Iris pigment epithelial cell (primary cell): ENCODE measurements at places on chromosomes 11 and 22.

DNA sequence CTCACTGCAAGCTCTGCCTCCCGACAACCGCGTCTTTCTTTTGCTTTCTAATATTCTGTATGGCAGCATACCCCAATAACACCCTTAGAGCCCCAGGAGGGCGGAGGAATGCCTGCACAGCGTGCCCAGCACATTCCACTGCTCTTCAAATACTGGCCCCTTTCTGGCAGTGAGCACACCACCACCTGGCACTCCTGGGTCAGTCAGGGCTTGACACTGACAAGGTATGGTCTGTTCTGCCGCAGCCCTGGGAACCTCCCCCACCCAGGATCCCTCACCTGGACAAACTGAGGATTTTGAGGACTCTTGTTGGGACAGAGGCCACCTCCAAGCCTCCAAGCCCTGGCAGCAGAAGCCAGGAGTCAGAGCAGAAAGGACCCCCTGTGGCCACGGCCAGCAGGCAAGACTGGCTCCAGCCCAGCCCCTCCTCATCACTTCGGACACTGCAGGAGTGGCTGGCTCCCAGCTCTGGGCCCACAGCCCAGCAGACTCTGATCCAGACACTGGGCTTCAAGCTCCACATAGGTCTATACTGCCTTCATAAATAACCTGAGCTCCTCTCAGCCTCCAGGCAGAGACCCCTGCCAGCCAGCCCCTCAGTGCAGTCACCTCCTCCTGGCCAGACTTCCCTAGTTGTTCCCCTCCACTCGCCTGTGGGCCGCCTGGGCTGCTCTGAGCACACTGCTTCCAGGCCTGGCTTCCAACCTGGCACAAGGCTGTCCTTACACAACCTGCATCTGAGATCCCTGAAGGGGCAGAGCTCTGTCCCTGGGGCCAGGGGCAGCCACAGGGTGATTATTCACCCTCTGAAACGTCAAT is 14.5 kb downstream of the CARS1 start:
- no peak for DNase-seq

- no peak for DNase-seq
Observed at GRCh38 chr11:14819596-14819995, 72.4 kb downstream of the CYP2R1 start.

DNA sequence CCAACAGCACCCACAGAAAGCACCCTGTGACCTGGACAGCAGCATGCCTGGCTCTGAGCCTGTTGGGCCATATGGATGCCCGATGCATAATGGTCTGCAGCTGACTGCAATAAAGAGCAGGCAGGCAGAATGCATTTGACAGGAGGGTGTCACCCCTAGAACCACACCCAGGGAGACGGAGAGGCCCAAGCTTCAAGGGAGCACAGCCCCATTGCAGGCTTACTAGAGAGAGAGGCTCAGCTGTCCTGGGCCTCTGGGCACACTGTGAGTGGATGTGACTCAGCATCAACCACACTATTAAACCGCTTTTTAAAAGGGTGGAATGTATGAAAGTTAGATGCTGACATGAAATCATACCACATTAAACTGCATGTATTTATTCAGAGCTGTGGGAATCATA is 365.3 kb downstream of the CTTN start:
- no peak for DNase-seq

- no peak for DNase-seq
Observed at GRCh38 chr11:133712051-133712560, 133.2 kb downstream of the SPATA19 start.

GRCh38 chr11:12048936-12049790 is 40.7 kb upstream of the DKK3 start:
- peak; percentile 91 for DNase-seq

GRCh38 chr11:27039873-27040272 is 742 bp upstream of the BBOX1 start:
- peak; percentile 22 for DNase-seq

DNA sequence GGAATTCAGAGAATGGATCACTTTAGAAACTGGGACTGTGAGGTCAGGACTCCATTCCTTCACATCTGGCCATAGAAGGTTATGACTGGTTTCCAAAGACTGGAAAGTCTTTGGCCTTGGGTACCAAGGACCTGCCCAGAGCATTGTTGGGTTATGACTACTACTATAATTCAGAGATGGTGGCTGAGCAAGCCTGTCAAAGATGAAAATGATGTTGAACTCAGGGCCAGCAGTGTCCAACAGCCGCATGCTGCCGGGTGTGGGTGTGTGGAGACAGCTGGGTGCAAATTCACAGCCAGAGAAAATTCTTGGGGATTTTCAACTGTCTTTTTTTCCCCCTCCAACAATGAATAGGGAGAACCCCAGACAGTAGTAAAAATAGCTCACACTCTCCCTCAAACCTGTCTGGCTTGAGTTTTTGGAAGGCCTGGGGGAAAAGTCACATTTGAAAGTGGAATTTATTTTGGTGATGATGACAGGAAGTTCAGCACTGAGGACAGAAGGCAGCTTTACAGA is 166.8 kb upstream of the NCAM1 start:
- no peak for DNase-seq

- DNase-seq, result no peak
Observed at GRCh38 chr22:44458044-44459020, 39.7 kb downstream of the RTL6 start.

DNA sequence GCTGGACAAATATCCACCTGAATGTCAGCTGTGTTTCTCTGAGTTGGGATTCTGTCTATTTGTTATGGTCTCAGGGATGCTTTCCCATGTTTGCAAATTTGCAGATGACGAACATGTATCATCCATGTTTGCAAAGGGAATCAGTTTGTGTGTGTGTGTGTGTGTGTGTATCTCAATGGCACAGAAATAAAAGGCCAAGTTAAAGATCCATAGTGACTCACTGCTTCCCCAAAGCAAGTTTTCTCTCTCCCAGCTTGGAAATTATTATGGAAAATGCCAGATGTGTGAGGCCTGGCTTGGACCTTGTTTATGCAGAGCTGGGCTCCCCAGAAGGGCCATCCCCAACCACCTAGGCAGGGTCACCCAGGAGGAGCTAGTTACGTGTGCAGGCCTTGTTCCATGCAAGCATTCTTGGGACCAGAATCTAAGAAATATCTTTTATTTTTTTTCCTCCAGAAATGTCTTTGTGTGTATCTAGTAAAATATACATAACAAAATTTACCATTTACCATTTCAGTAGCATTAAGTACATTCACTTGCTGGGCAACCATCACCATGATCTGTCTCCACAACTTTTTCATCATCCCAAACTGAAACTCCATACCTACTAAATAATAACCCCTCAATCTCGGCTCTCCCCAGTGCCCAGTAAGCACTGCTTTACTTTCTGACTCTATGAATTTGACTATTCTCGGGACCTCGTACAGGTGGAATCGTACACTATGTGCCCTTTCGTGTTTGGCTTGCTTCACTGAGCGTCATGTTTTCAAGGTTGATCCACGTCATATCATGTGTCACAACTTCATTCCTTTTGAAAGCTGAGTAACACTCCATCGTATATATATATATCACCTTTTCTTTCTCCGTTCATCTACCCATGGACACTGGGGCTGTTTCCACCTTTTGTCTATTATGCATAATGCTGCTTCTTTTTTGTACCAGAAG is 56.6 kb upstream of the WNT7B start:
- no peak for DNase-seq

DNA sequence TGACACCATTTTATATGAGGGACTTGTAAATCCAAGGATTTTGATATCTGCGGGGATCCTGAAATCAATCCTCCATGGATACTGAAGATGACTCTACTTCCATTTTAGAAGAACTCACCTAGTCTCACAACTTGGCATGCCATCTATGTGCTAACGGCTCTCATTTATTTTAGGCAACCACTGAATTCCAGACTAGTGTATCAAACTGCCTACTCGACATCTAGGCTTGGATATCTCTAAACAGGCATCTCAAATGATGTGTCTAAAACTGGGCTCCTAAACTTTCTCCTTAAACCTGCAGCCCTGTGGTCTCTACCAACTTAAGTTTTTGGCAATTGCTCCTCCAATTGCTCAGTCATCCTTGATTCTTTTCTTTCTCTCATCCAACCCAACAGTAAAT is 31.2 kb upstream of the CLNS1A start:
- peak; percentile 59 for DNase-seq

DNA sequence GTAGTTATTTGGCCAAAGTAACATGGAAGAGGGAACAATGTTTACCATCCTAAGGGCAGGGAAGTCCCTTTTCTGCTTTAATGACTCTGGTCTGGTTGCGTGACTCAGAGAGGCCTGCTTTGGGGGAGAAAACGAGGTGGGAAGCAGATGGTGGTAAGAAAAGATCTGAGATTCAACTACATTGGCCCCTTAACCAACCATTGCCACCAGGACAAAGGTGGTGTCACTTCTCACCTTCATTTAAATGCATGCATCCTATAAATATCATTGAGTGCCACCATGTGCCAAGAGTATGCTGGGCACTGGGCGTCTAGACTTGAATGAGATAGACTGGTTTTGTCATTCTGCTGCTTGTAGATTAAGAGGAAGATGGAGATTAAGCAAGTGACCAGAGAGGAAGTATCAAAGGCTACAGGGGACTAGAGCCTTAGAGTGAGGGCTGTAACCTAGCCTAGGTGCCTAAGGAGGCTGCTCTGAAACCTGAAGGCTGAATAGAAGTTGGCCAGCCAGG is 3.6 kb upstream of the SORL1 start:
- DNase-seq, result no peak

DNA sequence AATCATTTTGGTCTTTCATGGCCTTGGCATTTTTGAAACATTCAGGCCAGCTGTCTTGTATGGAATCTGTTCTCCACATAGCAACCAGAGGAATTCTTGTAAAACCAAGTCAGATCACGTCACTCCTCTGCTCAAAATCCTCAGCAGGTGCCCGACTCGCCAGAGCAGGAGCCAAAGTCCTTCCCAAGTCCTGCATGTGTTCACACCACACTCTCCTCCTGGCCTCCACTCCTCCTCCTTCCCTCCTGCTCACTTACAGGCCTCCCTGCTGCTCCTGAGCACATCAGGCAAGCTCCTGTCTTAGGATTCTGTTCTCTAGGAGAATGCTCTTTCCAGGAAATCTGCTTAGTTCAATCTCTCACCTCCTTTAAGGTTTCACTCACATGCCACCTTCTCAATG is 6.9 kb upstream of the PSMC3 start:
- no peak for DNase-seq

DNA sequence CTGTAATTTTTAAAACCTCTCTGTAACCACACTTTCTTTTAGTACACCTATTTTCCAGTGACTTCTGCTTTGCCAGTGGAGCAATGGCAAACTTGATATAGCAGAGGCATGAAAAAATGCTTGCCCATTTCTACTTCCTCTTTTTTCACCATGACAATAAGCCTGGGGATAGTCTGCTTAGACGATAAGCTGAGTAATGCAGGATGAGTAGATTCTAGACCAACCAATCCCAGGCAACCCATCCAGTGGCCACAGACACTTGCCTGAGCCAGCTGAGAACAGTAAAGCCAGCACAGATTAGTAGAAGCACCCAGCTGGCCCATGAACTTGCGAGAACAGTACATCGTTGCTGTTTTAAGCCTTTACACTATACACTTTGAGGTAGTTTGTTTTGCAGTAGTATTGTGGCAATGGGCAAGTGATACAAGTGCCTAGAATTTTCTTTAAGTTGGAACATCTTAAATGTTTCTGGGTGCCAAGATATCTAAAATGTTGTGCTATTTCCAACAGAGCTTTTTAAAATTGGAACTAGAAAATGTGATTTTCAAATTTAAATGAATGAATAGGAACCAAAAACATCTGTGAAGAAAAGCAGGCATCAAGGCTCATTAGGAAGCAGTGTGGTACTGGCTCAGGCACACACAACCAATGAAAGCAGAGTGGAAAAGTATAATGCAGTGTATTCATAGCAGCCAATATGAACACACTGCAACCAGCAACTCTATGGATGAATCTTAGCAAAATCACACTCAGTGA is 37.7 kb downstream of the DDI1 start:
- DNase-seq, result peak; percentile 93

DNA sequence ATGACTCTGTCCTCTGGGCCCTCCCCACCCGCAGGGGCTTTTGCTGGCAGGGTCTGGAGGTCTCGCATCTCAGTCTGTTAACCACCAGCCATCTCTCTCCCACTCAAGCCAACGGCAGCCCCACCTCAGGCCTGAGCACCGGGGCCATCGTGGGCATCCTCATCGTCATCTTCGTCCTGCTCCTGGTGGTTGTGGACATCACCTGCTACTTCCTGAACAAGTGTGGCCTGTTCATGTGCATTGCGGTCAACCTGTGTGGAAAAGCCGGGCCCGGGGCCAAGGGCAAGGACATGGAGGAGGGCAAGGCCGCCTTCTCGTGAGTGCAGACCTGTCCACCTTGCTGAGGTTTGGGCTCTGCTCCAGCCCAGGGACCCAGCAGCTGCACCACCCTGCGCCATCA is 44.3 kb upstream of the TTC12 start:
- DNase-seq, result no peak

GRCh38 chr11:120121914-120122473 is 15.9 kb downstream of the TRIM29 start:
- no peak for DNase-seq

DNA sequence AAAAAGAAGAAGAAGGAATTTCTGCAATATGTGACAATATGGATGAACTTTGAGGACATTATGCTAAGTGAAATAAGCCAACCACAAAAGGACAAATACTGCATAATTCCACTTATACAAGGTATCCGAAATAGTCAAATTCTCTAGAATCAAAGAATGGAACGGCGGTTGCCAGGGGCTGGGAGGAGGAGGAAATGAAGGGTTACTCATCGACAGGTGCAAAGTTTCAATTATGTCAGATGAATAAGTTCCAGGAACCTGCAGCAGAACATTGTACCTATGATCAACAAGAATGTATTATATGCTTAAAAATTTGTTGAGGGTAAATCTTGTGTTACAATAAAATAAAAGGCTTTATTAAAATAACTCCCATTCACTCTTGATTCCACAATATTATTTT is 49.0 kb downstream of the SC5D start:
- DNase-seq, result no peak

GRCh38 chr22:45006964-45007390 is 2.8 kb downstream of the PHF21B start:
- no peak for DNase-seq

DNA sequence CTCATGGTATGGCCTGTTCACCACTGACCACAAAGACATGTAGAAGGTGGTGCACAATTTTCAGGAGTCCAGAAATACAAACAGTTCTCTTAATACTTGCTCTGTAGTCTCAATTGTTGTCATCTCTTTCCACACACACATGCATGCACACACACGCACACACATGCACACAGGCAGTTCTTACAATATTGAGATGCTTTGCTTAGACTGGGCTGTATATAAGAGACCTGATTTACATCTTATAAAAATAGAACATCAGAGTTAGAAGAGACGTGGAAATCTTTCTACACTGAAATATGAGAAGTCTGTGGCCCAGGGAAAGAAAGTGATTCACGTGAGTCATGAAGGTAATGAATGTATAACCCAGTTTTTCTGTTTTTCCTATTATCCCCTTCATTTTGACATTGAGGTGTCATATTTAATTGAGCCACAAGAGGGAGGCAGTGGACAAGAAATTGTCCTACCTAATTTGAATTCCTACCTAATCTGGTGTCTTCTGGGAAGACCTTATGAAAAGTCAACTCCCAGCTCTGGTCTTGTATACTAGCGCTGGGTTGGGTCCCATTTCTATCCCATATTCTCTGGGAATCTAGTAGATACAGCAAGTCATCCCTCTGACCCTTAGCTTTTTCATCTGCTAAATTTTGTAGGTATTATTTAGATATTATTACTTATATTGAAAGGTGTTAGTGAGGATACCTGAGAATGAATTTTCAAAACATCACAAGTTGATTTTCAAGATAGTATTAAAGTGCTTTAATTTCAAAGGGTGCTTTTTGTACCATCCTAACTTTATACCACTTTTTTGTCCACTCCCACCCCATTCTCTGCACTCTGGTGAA is 14.9 kb upstream of the MS4A4A start:
- DNase-seq, result peak; percentile 24
